ENCODE measurements at places on chromosomes 5 and 9.

DNA sequence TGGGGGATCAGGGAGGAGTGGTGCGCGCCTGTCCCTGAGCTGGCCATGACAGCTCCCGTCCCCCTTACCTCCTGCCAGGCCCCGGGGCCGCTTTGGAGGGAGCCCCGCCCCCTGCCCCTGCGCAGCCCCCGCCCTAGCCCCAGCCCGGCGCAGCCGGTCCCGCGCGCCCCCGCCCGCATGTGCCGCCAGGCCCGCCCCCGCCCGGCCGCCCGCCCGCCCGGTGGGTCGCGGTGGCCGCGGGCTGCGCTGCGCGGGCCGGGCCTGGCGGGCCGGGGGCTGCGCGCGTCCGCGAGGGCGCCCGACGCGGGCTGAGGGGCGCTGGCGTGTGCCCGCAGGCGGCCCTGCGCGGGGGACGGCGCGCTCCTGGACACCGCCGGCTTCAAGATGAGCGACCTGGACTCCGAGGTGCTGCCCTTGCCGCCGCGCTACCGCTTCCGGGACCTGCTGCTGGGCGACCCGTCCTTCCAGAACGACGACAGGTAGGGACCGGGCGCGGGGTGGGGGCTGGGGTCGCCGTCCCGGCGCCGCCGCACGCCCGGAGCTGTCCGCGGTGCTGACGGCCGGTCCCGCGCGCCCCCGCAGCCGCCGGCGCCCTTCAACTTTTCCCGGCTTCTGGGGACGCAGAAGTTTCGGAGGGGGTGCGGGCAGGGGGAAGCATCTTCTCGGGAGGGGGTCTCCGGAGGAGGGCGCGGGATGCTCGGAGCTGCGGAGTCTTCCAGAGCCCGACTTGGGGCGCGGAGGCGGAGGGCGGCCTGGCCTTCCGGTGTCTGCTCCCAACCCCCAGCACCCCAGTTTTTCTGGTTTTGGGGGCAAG lies 12.5 kb downstream of the KCNT1 start:
- DNase-seq: no peak

GRCh38 chr9:136628268-136628667 lies 34.4 kb upstream of the EGFL7 start:
- DNase-seq: no peak

- no peak for DNase-seq
These were observed 46.6 kb downstream of the ANGPTL2 start for GRCh38 chr9:127075624-127076372.

GRCh38 chr5:22258139-22258538 lies 595.0 kb downstream of the CDH12 start:
- DNase-seq: no peak

DNA sequence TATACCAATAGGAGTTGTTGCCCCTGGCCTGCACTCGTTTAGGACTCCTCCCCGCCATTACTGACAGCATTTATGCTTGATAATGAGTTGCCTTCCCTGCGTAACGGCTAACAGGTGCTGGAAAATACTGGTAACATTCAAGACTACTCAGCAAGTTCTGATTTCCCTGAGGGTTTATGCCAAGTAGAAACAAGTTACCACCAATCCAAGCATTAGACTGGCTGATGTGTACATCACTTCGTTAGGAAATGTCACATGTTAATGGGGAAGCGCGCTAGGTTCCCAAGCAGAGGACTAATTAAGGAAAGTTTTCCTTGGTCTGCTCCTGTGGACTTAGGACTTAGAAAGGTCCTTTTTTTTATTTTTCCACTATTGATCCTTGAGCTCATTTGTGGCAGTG lies 302.1 kb downstream of the EFNA5 start:
- no peak for DNase-seq

DNA sequence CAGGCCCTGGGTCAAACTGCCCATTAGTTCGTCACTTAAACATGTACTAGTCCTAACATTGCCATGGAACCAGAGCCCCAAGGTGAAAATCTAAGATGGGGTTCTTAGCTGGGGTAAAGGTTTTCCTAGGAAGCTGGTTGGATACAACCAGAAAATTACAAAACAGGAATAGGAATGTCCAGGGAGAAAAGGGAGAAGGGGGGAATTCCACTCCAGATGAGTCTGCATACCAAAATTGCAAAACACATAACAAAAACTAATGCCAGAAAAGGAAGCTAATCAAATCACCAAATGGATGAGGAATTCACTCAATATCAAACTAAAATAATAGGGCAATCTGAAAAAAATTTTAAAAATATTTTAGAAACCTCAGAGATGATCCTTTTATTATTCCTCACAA lies 396.2 kb downstream of the EFNA5 start:
- no peak for DNase-seq

DNA sequence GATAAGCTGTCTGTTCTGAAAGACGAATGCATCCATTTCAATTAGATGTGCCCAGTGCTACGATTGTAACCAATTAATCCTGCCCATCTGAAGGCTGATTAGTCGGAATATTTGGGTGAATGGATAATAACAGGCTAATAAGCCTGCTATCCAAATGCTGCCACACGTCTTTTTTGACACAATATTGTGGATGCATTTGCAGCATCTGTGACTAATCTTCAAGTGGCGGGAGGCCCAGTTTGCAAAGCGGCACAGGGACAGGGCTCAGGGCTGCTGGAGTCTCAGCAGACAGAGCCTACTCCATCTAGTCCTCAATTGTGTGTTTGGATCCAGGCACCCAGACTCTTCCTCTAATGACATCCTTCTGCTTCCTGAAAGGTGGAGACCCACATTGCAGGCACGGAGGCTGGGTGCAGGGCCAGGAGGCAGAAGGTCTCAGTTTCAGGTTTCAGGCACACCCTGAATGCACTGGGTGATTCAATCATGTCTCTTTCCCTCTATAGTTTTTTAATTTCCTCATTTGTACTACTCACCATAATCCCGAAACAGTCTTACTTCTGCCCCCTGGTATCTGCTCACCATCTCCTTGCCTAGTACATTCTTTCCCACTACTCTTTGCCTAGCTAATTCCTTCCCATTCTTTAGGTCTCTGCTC lies 169.6 kb downstream of the ASTN2 start:
- DNase-seq: no peak

GRCh38 chr5:127666043-127666716 lies 17.3 kb downstream of the CTXN3 start:
- DNase-seq: no peak

DNA sequence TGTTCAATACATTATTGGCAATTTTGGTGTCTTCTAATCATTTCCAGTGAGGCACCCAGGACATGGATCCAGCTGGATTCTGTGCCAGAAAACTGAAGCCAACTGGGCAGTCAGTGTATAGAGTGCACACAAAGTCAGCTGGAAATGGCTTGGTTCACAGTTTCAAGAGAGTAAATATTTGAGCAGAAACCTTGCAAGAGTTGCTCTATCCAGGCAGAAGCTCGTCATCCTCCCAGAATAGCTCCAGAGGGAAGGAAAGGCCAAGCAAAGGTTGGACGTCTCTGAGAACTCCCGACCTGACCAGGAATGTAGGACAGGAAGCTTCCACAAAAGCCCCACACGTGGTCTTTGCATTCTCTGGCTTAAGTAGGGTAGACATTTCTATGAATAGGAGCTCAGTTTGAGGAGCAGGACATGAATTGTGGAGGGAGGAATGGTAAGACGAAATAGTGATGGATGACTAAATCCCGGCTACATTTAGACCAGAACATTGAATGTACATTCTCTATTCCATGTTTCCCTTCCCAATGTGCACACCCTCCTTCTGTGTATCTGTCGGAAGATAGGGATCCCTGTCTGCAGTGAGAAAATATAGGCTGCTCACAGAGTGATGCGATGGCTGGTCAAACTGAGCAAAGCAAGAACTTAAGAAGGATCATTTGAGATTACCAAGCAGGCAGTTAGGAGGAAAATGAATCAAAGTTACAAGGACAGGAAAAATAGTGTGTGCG lies 72.7 kb upstream of the FCN2 start:
- no peak for DNase-seq

- DNase-seq: no peak
These were observed 68.6 kb downstream of the LRRC70 start for GRCh38 chr5:62647241-62647640.

GRCh38 chr5:14177634-14178033 lies 34.5 kb downstream of the TRIO start:
- no peak for DNase-seq

DNA sequence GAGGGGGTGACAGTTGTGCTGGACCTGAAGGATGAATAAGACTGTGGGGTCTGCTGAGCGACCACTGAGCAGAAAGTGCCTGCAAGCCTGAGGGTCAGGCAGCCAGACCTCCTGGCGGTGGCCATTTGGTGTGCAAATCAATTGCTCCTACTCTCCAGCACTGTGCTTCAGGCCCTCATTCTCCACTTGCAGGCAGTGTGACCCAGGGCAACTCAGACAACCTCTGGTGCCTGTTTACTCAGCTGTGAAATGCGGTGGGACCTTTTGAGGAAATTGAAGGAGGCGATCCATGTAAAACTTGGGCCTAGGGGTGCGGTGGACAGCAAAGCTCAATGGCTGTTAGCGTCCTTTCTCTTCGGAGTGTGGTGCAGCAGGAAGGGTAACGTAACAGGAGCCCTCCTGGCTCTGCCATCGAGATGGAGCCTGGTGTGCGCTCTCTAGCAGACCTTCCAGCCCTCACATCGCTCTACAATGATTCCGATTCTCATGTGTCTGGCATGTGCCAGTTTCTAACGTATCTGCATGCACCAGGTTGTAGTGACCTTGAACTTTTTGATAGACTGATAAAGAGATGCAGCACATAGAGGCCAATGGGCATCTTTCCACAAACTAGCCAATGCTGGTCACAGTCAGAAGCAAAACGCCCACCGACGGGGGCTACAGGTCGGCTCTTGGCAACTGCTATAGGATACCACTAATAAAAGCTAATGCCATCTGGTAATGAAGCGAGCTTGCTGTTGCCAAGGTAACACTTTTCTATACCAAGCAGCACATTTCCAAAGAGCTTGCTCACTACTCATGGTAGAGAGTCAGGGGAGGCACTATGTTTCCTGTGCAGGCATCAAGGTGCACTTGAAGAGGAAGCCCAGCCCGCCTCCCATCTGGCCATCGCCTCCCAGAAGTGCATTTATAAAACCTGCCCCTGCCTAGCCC lies 159.7 kb upstream of the RAPGEF1 start:
- no peak for DNase-seq

DNA sequence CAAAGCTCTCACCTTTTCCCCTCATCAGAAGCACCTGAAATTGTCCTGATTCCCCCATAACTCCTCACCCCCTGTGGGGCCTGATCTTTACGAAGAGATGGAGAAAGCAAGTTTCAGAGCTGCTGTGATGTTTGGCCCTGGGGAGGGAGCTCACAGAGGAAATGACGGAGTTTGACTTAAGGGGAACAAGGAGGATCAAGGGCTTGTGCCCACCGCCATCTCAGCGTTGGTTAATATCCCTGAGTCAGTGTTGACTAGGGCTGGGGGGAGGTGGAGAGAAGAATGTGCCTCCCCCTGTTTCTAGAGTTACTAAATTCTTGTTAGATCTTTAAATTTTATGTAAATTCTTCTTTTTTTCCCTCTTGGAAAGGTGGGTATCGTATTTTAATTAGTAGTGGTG lies 27.8 kb downstream of the FGF18 start:
- no peak for DNase-seq

- no peak for DNase-seq
These were observed 54.7 kb downstream of the NAA35 start for GRCh38 chr9:85995599-85995998.

DNA sequence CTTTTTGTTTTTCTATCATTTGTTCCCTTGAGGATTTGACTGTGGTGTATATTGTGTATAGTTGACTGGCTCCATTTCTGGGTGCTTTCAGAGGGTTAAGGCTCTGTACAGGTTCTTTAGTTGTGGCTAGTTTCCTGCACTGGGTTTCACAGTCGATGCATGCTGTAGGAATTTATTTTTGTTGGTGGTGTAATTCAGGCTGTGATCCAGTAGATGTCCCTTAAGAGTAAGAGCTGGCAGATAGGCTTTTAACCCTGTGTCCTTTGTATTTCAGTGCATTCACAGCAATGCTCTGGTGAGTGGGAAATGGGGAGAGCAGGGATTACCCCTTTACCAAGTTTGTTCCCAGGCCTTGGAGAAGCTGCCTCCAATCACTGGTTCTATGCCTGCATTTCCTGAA lies 112.9 kb downstream of the SPATA31D1 start:
- DNase-seq: no peak

- no peak for DNase-seq
These were observed 182.5 kb downstream of the FRMD3 start for GRCh38 chr9:83355729-83356151.

GRCh38 chr5:149288436-149288835 lies 16.8 kb downstream of the AFAP1L1 start:
- DNase-seq: no peak

DNA sequence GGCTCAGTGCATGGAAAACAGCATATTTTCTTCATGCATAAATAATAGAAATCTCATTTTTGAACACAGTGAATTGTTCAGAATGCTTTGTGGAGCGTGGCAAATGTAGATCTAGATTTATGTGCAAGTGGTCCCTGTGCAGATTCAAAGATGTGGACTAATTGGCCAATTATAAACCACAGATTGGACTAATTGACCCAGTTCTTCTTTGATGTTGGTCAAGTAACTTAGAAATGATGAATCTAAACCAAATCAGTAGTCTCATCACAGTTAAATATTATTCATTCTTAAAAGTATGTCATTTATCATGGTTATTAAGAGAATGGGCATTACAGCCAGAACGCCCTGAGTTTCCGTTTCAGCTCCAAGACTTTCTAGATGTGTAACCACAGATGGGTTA lies 11.7 kb upstream of the PDE4D start:
- DNase-seq: no peak

GRCh38 chr9:137070906-137071275 lies 534 bp upstream of the SAPCD2 start:
- DNase-seq: no peak

DNA sequence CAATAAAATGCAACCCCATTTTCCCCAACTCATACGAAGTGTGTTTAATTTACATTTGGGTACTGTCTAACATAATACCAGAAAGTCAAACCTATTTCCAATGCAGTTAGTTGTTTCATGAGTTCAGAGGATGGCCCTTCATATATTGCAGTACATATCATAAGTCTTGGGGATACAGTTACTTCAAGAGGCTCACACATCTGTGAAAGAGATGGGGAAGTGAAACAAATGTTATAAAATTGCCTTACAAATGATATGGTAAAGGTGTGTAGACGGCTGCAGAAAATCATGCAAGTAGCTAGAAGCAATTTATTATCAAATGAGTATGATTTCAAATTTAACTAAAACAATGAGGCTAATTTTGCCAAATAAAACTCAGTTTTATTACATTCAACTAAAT lies 219.0 kb upstream of the CDH12 start:
- no peak for DNase-seq

GRCh38 chr9:36837431-36838405 lies 196.3 kb downstream of the PAX5 start:
- no peak for DNase-seq

DNA sequence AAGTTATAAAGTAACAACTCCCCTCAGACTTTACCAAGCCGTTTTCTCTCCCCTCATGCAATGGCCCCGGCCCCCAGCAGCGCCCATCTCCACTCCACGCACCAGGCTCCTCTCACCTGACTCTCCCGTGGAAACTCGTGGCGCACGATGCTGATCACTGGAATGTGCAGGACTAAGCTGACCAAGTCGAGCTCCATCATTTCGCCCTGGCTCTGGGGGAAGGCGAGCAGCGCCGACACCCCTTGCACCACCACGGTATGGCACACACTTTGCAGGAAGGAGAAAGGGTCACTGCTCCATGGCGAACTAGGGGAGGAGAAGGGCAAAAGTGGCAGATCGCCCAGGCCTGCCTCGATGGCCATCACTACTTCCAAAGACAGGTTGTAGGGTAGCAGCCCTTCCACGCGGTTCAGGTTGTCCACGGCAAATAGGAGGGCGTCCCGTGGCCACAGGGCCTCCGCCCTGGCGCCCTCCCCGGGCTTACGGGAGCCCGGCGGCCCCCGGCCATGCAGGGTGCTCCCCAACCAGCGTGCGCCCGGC lies 1.2 kb downstream of the GRIN3A start:
- DNase-seq: no peak

GRCh38 chr9:101893661-101894646 lies 155.5 kb upstream of the GRIN3A start:
- no peak for DNase-seq

Measured in NCI-H2081 (cell line).